ENCODE measurements at places on chromosomes 7 and 10. TPM values are rescaled to one million over a fixed set of nuclear protein-coding genes. Genes with fewer than 3 reads are reported as not detected.

Gene CTAGE15
- total RNA-seq: not detected

Gene C7orf57
- not detected for total RNA-seq

Gene CUX1
- 14.4 TPM for total RNA-seq

Gene WNT8B
- total RNA-seq: not detected

DNA sequence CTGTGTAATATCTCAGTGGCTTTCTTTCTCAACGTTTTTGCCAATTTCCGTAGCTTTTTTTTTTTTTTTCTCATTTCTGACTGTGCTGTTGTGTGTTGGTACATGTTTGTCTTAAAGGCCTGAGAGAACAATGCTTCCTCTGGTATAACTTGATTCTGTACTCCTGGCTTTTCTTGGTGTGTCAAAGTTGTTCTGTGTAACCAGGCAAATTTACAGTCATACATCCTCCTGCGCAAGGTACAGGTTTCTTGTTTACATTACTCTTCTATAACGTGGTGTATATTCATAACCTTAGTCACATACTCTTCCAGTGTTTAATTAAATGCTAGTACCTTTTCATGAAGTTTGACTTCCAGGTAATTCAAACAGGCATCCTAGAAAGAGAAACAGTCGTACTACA is 8.3 kb upstream of the ARHGAP12 start:
- DNase-seq: no peak

- DNase-seq: no peak
Observed at GRCh38 chr10:94156453-94156852, 162.7 kb downstream of the PLCE1 start.
